Transverse colon (tissue), 4 donors: ENCODE measurements at places on chromosomes 5 and 9. TPM values are rescaled to one million over a fixed set of nuclear protein-coding genes. Genes with fewer than 3 reads are reported as not detected.

GRCh38 chr9:34574571-34574970, 15.0 kb downstream of the CNTFR start:
- DNase-seq: no peak

- DNase-seq: no peak
Observed at GRCh38 chr5:37002176-37002751, 125.7 kb downstream of the NIPBL start.

- no peak for DNase-seq
Observed at GRCh38 chr9:104914466-104914865, 13.5 kb downstream of the ABCA1 start.

GRCh38 chr5:141503681-141504080, 14.8 kb downstream of the PCDHGC5 start:
- no peak for DNase-seq

GRCh38 chr9:79120941-79121340, 450.8 kb upstream of the TLE4 start:
- no peak for DNase-seq

SLIT3 gene
- total RNA-seq: 11.6 TPM

PCDHB3 gene
- total RNA-seq: not detected

ALAD gene
- 107 TPM for total RNA-seq

CDC20B gene
- total RNA-seq: not detected
